Dorsolateral prefrontal cortex (tissue), 122 donors: ENCODE measurements at places on chromosomes 4 and X.

GRCh38 chr4:76725039-76725438, 172.9 kb downstream of the SOWAHB start:
- no peak for DNase-seq

DNA sequence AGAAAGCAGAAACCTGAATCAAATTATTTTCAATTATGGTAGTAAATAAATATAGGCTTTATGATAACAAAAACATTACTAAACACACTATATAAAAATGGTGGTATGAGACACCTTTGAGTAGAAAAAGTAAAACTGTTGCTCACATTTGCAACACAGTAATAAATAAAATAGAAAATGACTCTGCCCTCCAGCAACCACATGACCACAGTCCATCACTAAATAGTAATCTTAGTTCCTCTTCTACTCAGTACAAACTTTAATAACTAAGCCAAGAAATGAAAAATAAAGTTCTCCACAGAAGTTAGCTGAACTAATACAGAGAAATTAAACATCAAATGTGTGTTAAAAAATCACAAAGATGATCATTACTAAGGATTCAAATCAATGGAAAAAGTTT, 108.5 kb downstream of the ADGRA3 start:
- DNase-seq: no peak

- no peak for DNase-seq
Observed at GRCh38 chr4:99025506-99025905, 30.0 kb downstream of the METAP1 start.

GRCh38 chr4:56077676-56078075, 128.9 kb downstream of the CEP135 start:
- DNase-seq: no peak

- no peak for DNase-seq
Observed at GRCh38 chr4:74541667-74542066, 96.7 kb downstream of the AREG start.
